HCT116 (cell line): ENCODE measurements at places on chromosomes 4 and X. TPM values are rescaled to one million over a fixed set of nuclear protein-coding genes. Genes with fewer than 3 reads are reported as not detected.

The BST1 gene
- 0.44 TPM for total RNA-seq

The PGAM4 gene
- total RNA-seq: not detected

The GPRASP2 gene
- total RNA-seq: 2.1 TPM

DNA sequence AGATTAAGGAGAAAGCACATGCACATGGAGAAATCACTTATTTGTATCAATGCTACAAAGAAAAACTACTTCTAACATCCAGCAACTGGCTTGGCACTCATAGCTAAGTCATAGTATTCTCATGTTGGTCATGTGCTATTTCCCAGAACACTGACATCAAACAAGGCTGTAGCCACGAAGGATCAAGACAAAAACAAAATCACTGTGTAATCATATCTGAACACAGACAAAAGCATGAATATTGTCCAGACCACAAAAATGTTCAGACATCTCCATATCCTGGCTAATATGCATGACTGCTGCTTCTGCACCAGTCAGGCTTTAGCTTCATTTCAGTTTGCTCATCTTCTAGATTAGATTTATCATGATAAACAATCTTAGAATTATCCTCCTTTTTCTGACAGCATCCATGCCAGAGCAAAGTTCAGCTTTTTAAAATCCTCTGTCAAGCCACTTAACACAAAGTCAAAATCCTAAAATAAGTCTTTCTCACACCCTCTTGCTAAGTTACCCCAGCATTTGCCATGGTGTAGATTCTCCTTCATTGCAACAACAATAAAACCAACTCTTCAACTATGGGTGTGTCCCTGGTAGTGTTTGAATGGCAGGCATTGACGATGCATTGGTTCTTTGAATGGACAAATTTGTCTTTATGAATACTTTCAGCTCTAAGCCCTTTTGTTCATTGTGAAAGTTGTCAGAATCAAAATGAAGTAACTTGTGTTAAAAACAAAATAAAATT is 39.1 kb upstream of the NPFFR2 start:
- DNase-seq: no peak

- DNase-seq: no peak
These were observed 120.7 kb upstream of the MED14 start for GRCh38 chrX:40855932-40856515.

DNA sequence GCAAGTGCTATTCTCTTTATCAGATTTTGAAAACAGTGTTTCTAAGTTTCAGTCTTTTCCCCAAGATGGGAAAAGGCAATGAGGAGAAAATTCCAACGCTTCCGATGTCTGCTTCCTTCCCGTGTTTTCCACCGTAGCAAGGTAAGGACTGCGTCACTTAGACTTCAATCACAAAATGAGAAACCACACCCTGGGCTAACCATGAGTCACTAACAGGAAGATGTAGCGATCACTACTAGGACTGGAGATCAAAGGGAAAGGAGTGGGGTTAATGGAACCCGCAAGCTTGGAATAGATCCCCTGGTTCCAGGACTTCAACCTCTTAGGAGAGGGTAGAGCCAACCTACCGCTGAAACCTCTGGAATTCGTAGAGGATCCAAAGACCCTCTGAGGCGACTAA is 250.7 kb upstream of the ZFP42 start:
- DNase-seq: peak; percentile 37
